ENCODE measurements at places on chromosomes 11 and 22. TPM values are rescaled to one million over a fixed set of nuclear protein-coding genes. Genes with fewer than 3 reads are reported as not detected.
A peak's percentile ranks its signal among the peaks of the same experiment; 100 is the strongest.

DNA sequence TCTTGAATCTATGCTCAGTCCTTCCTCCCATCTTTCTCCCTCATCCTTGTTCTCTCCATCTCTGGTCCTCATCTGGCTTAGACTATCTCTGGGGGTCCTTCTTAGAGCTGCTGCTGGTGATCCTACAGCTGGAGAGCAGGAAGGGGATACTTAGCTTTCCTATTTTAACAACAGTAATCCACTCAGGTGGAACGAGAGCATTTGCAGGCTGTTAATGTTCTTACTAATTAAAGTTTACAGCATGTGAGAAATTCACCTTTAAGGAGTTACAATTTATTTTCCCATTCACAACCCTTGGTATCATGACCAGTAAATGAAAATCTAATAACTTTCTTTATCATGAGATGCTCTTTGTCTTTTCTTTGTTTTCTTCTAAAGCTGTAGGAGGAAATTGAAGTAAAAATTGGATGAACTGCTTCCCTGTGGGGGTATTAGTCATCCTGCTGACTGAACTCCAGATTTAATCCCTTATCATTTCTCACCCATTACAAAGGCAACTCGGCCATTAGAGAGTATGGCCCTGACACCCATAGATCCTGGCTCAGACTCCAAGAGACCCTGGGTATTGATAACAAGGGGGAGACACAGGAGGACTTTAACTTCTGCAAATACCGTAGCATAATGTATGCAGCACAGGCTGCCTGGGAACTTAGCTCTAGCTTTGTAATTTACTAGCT, 37.6 kb upstream of the MTNR1B start:
- DNase-seq, result no peak

- DNase-seq, result no peak
Observed at GRCh38 chr11:116879800-116880625, 42.6 kb upstream of the APOA1 start.

DNA sequence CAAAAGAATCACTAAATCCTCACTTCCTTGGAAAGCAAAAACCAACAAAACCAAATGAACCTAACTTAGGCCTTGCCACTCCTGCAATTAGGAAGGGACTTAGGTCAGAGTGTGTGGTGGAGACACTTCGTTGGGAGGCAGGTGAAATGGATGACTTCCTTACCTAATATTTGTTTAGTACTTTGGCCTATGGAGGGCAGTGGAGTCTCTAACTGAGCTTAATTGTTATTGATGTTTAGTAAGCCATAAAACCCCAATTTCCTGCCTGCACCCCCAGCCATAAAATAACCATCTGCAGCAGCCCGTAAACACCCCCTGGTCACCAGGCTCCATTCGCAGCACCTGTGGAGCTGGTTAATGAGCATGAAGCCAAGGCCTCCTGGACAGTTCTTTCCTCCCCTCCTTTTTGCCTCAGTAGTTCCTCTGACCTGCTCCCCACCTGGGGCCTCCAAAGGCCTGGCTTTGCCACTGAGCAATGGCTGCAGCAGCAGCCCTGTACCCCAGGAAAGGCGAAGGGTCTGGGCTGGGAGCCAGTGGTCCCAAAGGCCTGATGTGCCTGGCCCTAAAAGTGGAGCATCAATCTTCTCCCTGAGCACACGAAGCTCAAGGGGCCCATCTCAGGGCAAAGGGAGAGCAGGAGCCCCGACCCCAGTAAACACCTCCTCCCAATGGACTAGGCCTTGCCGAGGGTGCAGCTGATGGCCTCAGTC, 15.6 kb upstream of the SYT13 start:
- no peak for DNase-seq

DNA sequence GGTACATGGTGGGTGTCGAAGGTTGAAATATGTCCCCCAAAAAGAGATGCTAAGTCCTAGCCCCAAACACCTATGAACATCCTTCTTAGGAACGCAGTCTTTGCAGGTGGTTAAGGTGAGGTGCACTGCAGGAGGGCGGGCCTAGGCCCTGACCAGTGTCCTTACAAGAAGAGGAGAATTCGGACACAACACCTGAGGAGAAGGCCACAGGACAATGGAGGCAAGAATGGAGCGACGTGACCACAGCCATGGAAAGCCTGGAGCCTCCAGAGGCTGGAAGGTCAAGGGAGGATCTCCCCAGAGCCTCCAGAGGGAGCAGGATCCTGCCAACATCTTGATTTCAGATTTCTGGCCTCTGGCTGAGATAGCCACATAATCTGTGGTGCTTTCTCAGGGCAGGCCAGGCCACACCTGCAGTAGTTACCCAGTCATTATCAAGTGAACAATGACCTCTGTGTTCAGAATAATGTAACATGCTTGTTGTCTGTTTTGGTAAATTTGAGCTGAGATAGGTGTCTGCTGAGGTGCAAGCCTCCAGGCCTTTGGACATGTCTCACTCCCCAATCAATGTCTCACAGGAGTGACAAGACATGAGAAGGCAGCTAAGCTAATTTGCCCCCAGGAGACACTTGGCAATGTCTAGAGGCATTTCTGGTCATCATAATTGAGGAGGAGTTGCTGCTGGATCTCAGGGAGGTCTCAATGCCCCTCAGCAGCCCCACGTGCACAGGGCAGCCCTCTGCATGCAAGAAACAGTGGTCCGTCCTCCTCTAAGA, 498.9 kb downstream of the BRD1 start:
- peak; percentile 41 for DNase-seq

DNA sequence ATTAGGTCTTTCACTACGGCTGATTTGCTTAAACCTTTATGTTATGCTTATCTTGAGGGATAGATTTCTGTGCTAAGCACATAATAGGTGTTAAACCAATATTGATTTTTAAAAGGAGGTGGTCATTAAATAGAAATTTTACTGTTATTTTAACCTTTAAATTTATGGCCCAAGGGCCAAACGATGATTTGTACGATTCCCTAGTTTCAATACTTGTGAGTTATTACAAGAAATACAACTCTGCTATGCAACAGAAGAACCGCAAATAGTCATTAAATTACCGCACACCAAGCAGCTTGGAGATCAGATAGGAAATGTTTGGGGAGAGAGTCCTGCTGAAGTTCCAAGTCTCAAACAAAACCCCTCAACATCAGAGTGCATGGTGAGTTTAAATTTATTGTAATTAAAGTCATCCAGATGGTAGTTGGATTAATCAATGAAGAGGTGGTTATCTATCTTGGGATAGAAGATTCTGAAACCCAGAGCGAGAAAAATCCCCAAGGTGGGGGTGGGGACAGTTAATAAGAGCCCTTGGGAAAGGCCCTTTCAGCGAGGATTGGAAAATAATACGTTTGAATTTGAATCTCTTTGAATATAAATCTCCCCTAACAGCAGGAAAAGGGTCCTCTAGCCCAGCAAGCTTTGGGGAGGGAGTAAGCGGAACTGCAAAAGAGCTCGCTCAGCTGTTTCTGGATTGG, 805 bp upstream of the QSER1 start:
- no peak for DNase-seq

- DNase-seq, result no peak
Observed at GRCh38 chr11:108943853-108944252, 279.0 kb downstream of the DDX10 start.

SPDYC gene
- not detected for polyA plus RNA-seq

CASP5 gene
- polyA plus RNA-seq, result 1.4 TPM

- no peak for DNase-seq
Observed at GRCh38 chr11:119474682-119475596, 52.0 kb upstream of the THY1 start.

DNA sequence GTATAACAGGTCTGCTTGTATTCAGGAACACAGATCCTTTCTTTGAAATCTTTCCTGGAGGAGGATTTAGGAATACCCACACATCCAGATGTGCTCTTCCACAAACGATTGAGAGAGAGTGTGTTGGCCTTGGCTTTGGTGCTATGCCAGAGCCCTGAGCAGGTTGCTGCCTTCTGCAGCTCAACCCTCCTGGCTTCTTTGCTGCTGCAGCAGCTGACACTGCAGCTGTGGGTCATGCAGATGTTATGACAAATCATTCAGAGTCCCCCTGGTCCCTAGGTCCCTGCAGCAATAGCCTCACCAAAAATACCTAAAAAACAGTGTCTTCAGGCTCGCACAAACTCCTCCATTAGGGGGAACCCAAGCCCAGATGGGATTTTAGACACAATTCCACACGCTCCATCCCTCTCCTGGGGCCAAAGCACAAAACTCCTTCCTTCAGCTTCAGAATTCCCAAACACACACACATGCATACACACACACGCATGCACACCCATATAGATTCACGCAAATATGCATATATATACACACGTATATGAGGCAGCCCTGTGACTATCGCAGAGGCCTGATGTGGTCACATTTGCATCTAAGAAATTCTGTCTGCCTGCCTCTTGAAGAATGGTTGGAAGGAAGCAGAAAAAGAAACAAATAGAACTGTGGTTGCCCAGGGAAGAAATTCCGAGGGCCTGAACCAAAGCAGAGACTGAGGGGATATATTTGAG, 35.4 kb downstream of the SLN start:
- no peak for DNase-seq

GDPD5 gene
- 248 TPM for polyA plus RNA-seq

CRYBA4 gene
- polyA plus RNA-seq, result 0.24 TPM

- no peak for DNase-seq
Observed at GRCh38 chr11:75490221-75491181, 35.2 kb downstream of the GDPD5 start.

- no peak for DNase-seq
Observed at GRCh38 chr11:132402071-132402684, 1031.8 kb downstream of the NTM start.

DNA sequence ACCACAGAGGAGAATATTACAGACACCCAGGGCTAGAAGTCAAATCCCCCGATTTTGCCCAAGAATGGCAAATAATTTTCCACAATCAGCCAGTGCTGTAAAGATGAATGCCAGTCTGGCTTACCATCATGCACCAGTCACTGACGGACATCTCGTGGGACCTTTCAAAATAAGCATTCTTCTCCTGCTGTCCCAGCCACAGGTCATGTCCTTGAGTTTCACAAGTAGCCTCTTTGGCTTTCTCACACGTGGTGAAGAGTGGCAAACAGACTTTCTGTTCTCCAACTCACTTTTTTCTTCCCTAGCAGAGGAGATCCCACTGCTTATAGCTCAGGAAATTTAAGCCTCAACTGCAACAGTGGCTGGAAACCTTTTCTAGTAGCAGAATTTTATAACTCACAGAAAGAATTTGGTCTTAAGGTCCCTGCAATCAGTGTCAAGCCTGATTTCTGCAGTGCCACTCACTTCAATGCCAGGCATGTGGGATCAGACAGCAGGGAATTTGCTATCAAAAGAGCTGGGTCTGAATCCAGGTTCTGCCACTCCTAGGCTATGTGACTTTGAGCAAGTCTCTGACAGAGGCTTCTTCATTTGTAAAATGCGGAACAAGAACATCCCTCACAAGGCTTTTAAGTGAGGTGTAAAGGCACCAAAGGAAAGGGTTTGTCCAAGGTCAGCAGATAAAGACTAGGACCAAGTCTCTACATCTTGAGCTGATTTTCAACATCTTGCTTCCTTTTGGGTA, 3.6 kb downstream of the PIK3IP1 start:
- no peak for DNase-seq

DNA sequence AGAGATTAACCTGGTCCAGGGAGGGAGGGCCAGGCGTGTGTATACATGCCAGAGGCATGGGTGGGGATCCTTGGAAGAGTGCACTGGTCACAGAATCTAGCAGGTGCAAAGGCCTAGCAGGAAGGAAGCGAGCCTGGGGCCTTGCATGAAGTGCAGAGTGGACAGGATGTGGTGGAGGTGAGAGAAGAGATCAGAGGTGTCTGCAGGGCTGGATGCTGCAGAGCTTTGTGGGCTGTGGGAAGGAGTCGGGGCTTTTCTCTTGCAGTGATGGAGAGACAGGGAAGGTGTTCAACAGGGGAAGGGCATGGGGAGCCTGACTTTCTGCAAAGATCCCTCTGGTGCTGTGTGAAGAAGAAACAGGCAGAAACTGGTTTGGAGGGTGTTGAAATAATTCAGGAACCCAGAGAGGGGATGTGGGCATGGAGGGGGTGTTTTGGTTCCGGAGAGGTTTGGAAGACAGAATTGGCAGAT, 2.5 kb upstream of the TPST2 start:
- peak; percentile 87 for DNase-seq

DNA sequence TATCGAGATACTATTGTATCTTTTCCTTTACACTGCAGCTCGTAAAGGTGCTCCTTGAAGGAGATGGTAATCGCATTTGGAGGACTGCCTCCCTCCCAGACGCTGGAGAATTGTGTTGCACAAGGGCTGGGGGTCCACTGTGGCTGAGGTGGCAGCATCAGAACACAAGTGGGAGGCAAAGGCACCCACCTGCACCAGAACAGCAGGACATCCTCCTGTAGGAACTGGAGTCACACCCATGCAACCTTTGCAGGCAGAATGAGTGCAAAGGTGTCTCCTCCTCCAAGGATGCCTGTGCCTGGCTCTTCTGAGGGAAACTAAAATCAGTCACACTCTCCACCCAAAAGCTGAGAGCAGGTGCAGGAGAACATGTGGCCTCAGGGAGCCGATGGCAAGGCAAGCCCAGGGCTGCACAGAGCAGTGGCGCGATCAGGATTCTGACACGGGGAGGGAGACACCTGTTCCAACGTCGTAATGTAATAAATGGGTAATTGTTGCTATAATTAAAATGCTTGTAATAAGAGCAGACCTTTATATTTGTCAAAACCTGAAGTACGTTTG, 1501.4 kb downstream of the TBC1D22A start:
- no peak for DNase-seq
